ENCODE measurements at places on chromosomes 2 and 18.

DNA sequence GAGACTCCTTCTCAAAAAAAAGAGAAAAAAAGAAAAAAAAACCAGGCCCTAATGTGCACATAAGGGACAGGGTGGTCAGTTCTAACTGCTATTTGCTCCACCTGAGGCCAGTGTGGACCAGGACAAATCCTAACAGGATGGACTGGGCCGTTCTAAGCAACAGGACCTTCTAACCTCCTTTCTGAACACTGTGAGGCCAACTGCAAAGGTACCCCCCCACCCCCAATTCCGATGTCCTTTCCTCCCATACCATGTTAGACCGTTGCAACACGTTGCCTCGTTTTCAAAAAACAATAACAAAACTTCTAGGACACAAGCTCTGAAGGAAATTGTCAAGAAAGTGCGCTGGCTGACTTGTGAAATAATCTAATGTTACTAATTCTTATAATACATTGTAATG, 1.2 kb downstream of the THAP4 start:
- DNase-seq = no peak

GRCh38 chr2:38763728-38764127, 12.6 kb upstream of the SRSF7 start:
- no peak for DNase-seq

DNA sequence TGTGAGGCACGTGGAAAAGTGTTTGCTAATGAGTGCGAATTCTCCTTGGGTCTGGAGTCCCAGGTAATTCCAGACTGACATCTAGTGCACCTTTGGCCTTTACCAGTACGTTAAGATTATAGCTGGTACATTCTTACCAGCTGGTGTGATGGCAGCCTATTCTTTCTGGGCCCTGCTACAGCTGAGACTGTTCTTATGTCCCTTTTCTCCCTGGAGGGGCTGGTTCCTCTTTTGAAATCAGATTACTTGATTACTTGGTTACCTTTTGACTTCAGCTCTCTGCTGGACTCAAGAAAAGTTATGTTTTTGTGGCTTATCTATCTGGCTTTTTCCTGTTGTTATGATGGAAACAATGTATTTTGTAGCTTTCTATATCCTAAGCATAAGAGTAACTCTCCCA, 14.5 kb downstream of the CABYR start:
- no peak for DNase-seq

DNA sequence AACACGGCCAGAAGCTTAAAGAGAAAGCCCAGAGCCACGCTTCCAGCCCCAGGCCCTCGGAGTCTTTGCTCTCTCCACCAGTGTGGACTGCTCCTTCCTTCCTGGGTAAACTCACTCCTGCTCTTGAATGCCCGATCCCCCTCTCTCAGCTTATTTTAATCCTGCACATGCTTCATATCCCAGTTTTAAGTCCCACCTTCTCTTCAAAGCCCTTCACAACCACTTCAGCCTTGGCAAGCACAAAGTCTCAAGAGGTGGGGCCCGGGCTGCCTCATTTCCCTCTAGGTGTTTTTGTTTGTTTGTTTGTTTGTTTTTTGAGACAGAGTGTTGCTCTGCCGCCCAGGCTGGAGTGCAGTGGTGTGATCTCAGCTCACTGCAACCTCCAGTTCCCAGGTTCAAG, 21.6 kb upstream of the CREG2 start:
- DNase-seq = no peak

DNA sequence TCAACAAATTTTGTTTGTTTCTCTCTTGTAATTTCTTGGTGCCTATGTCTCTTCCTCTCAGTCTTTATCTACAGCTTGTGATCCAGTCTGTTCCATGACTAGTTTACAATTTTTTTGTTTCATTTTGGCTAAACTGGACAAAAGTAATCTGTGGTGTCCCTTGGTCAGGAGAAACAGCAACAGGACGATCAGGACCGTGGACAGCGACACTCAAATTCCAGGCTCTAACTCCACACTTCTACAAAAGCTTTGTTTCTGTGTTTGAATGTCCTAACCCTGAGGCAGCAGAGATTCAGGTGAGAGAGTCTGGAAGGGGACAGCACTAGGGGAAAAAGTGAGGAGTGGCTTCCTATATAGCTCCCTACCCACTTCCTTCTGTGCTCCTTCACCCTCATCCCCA, 593.3 kb upstream of the FANCL start:
- DNase-seq = no peak

DNA sequence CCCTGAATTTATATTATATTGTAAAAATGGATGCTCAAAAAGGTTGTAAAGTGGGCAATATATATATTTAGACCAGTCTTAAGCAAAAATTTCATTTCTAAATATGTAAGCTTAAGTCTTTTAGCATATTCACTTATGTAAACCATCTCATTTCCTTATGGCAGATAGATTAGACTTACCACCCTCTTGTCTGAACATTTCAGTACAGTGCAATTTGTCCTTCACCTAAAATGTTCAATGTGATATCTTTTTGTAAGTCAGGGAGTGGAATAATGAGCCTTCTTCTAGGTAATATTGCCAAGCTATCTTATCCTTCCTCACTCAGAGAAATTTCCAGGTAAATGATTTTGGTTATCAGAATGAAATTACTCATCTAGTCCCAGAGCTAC, 92.3 kb downstream of the KLF7 start:
- DNase-seq = no peak

DNA sequence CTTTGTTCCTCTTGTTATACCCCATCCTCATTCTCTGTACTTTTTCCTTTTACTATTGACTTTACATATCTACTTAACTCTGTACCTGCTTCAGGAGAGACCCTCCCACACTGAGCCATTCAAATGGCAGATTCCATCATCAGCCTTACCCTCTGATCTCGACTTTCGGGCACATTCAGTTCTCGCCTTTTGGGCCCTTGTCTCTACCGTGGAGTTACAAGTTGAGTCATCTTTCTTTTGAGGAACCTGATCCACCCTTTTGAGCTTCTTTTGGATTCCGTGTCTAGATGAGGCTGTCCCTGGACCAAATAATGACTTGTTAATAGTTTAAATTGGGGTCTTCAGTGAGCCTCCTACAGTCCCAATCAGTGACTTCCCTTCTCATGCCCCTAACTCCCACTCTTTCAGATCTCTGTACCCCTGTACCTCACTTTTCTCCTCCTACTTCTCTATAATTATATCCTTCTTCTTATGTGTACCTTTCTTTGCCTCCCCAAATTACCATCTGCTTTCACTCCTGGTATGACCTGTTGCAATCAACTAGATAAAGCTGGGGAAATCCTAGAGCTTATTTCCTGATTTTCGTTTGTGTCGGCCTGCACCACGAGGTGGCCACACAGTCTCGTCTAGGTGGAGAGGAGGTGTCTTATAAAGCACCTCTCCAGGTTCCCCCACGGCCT, 17.2 kb downstream of the SP110 start:
- DNase-seq = no peak

- DNase-seq = no peak
Observed at GRCh38 chr2:134104754-134105153, 149.1 kb upstream of the MGAT5 start.

GRCh38 chr2:47907039-47907781, 912 bp upstream of the FBXO11 start:
- no peak for DNase-seq

GRCh38 chr2:121994238-121995206, 239.1 kb downstream of the TSN start:
- no peak for DNase-seq

GRCh38 chr2:61233581-61233980, 71.6 kb downstream of the C2orf74 start:
- DNase-seq = no peak

DNA sequence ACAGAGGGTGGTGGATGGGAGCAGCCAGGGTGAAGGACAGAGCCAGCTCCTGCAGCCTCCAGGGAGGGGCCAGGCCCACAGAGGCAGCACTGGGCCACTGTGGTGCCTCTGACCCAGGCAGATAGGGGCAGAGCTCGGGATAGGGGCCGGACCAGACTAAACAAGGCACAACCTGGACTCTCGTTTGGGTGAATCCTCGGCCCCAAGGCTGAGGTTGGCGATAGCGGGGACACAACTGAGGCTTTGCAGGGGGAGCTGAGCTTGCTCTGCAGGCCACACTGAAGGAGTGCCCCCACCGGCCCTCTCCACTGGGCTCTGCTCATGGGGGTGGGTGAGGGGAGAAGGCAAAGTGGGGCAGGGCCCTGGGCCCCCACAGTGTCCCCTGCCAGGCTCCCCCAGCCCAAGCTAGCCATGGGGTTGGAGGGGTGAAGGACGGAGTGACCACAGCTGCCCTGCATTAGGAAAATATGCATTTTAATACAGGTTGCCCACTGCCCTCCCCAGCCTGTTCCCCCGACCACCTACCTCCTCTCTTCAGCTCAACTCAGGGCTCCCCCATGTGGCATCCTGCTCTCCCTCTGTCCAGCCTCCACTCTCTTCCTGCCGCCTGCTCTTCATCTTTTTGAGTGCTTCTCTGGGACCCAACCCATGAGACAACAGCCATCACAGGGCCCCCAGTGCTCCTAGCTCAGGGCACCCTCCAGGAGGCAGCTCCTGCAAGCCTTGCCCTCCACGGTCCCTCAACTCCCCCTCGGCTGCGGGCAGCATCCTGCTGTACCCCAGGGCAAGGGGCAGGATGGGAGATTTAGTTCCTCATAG, 152.8 kb downstream of the INHBB start:
- no peak for DNase-seq

DNA sequence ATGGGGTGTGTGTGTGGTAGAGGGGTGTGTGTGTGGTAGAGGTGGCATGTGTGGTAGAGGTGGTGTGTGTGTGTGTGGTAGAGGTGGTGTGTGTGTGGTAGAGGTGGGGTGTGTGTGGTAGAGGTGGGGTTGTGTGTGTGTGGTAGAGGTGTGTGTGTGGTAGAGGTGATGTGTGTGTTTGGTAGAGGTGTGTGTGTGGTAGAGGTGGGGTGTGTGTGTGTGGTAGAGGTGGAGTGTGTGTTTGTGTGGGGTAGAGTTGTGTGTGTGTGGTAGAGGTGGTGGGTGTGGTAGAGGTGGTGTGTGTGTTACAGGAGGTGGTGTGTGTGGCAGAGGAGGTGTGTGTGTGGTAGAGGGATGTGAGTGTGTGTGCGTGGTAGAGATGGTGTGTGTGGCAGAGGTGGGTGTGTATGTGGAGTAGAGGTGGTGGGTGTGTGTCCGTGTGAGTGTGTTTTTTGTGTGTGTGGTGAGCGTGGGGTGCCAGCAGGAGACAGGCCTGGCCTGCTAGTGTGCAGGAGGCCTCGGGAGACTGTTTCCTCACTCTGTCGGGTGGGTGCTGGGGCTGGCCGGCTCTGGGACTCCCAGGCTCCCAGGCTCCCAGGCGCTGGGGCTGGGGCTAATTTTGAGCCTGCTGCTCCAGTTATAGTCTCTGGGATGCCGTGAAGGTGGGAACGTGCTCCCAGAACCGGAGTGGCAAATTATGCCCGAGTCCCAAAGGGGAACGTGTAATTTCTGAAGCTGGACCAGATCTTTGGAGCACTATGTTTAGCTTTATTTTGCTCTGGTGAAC, 165.2 kb downstream of the DYSF start:
- DNase-seq = no peak

DNA sequence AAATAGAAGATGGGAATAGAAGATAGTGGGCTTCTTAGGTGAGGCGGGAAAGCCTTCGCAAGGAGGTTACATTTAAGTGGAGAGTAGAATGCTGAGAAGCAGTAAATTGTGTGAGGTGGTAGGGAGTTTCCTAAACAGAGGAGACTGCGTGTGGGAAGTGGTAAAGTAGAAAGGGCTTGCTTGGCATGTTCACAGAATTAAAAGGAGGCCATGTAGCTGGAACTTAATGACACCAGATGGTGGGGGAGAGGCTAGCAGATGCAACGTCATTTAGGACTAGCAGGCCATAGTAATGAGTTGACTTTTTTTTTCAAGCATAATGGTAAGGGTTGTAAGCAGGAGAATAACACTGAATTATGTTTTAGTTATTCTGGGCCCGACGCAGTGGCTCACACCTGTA, 13.0 kb upstream of the RTN4 start:
- no peak for DNase-seq

DNA sequence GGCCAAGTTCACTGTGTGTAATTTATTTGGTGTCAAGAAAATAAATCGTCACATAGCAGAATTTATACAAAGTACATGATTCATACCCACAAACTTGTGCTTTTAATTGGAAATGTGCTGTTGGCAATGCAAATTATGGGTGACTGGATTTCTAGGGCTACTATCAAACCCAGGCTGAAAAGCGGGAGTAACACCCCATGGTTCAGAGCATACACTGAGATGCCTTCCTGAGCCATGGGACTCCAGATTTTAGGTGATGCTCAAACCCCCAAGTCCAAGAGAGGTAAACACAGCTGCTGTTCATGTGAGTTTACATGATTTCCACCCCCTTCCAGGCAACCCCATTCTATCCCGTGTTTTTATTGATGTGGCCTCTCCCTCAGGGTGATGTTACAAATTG, 565.9 kb upstream of the ID2 start:
- DNase-seq = no peak

- no peak for DNase-seq
Observed at GRCh38 chr2:10777842-10778723, 34.5 kb downstream of the PDIA6 start.

GRCh38 chr2:11708106-11708505, 38.1 kb upstream of the NTSR2 start:
- no peak for DNase-seq

- no peak for DNase-seq
Observed at GRCh38 chr2:49798570-49798969, 644.3 kb upstream of the FSHR start.

DNA sequence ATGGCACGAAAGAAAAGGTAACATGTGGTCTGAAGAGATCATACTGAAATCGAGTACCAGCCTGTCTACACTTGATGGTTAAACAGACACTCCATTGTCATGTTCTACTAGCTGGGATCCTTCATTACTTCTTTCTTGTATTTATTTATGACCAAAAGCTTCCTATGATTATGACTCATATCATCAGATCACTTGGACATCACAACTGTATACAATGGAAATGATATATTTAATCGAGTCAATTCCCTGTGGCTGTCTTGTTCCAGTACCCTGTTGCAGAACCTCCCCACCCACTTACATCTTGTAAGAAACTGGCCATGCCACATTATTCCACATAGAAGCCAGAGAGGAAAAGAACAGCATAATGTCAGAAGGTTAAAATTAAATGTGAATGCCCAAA, 358.9 kb downstream of the ZEB2 start:
- DNase-seq = no peak

GRCh38 chr2:165601928-165602521, 132.5 kb downstream of the CSRNP3 start:
- no peak for DNase-seq

GRCh38 chr2:153661801-153662200, 183.2 kb upstream of the RPRM start:
- DNase-seq = no peak

GRCh38 chr2:111632661-111633060, 251.3 kb downstream of the ANAPC1 start:
- no peak for DNase-seq

All from GM18507 (cell line).